ENCODE measurements at places on chromosomes 1 and 21.
A peak's percentile ranks its signal among the peaks of the same experiment; 100 is the strongest.

GRCh38 chr1:34167389-34167788 is 2.4 kb upstream of the CSMD2 start:
- DNase-seq: no peak

DNA sequence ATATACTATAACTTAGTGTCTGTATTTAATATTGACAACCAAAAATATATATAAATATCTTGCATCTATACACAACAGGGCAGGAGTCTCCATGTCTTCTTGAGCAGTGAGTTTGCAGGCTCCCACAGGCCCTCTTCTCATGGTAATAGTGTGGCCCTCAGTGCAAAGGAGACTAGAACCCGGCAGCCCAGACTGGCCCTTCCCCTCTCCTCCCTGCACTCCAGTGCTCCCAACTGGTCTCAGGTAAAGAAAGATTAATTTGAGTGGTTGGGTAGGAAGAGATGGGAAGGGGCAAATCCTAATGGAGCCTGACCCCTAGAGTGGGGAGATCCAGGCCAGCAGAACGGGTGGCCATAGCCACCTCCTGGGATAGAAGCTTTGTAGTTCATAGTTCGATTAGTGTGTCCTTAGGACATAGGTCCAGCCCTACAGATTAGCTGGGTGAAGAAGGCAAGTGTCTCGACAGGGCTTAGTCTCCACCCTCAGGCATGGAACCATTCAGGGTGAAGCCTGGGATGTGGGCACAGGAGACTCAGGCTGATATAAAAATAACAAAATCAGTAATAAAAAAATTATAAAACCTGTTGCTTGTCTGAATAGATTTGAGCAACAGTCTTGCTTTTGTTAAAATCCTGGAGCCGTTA is 32.3 kb downstream of the SLC2A1 start:
- no peak for DNase-seq

DNA sequence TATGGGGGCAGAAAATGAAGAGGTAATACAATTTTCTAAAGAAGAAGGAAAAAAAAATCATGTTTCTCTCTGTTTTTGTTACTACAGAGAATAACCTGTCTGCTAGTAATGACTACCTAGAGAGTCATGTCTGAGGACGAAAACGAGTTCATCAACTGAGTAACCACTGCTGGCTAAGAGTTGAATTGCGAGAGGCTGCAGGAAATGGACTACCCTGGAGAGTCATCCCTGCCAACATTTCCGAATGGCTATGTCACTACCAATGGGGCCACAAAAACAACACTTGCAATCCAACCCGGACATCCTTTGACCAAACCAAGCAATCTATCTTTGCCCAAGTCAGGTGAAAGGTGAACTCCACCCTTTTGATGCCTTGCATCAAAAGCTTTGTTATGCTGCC is 120.6 kb downstream of the FCRL5 start:
- no peak for DNase-seq

DNA sequence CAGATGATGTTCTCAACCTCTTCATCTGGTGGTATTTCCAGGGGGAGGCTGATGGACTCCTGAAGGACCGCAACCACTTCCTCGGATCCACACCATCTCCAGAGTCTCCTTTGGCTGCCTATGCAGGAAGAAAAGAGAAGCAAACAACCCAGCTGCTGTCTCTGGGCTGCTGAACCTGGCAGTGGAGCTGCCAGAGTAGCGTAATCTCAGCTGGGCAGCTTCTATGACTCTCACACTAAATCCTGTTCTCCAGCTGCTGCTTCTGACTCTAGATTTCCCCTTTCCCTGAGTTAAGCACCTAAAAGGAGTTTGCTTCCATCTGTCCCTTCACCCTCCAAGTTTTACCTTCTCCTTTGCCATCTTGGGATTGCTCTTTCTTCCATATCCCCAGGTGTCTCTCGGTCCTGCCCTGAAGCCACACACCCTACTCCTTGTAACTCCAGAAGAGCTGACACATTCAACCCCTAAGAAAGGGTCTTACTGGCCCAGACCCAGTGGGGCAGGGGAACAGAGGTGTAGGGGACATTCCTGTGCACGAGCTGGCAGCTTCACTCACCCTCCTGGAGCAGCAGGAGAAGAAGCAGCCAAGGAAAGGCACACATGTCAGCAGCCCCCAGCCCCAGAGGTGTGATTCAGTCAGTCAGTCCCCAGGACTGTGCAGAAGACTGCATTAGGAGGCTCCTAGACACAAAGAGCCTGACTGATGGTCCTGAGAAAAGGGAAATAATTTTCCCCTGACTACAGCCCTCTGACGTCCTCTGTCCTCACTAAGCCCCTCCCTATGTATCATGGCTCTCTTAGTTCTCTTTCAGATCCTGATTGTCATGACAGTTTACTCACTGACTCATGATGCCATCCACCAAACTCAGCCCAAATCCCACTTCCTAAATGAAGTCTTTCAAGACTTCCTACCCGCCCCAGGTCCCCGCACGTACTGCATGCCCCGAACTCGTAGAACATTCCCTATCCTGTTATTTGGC is at the start of gene SLAMF9:
TSS of gene SLAMF9 (minus strand) at position 702 of the 980 bp plus-strand sequence. CDS start at position 602, 100 bp downstream.
- DNase-seq: no peak

DNA sequence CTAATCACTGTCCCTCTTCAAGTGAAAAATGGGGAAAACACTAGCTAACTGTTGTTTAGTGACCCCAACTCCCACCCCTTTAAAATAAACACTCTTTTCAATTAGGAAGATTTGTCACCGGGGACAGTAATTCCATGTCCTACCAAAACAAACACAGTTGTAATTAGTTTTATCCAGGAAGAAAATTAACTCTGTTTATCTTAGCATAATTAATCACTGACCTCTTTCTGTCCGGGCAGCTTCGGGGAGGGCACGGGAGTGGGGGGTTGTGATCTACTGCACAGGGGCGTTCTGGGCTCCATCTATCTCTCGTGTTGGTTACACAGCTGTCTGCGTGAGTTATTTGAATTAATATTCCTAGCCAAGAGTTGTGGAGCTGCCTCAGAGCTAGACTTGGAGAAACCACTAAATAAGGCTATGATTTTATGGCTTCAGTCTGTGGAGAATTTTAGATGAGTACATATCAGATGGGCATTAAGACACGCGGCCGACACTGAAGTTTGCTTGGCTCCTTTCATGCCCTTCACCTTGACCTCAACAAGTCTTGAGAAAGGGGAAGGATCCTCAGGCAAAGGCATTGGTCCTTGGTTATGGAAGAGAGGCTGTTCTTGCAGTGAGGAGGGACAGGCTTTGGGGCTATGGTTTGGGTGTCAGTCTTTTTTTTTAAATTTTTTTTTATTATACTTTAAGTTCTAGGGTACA is 102.0 kb upstream of the TRABD2B start:
- no peak for DNase-seq

GRCh38 chr1:235952950-235953615 is 86.4 kb upstream of the LYST start:
- no peak for DNase-seq

GRCh38 chr1:168509875-168510791 is 33.7 kb downstream of the XCL2 start:
- DNase-seq: no peak

- DNase-seq: no peak
Measured at GRCh38 chr1:228289996-228290881, 82.4 kb downstream of the OBSCN start.

GRCh38 chr1:43952731-43953346 is 6.1 kb downstream of the IPO13 start:
- DNase-seq: no peak

DNA sequence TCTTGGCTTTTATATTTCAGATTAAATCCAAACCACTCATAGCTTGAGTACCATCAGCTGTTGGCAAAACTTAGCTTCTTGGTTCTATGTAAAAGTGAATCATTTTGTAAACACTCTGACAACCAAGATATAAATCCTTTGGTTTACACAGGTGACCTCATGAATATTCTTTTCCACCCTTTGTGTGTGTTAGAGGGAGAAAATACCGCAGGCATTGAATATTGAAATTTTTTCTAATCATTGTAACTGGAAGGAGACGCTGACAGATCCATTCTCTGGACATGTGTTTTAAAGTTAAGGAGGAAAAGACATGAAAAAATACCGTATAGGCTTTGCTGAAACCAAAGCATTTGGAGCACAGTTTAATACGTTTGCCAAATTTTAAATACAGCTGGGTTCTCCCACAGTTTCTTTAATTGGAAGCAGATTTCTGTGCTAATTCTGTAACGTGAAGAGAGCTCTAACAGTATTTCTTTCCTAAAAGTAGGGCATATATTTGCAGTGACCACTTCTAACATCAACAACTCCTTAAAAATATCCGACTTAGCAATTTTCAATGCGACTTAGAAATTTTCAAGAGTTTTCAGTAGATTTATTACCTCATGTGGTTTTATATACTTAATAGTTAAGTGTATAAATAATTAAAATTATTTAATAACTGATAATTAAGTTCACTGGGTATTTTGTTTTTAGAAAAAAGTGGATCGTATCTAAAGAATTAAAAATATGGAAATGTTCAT is 388.2 kb downstream of the USP25 start:
- peak; percentile 74 for DNase-seq

- DNase-seq: no peak
Measured at GRCh38 chr21:35297665-35298064, 248.6 kb upstream of the RUNX1 start.

DNA sequence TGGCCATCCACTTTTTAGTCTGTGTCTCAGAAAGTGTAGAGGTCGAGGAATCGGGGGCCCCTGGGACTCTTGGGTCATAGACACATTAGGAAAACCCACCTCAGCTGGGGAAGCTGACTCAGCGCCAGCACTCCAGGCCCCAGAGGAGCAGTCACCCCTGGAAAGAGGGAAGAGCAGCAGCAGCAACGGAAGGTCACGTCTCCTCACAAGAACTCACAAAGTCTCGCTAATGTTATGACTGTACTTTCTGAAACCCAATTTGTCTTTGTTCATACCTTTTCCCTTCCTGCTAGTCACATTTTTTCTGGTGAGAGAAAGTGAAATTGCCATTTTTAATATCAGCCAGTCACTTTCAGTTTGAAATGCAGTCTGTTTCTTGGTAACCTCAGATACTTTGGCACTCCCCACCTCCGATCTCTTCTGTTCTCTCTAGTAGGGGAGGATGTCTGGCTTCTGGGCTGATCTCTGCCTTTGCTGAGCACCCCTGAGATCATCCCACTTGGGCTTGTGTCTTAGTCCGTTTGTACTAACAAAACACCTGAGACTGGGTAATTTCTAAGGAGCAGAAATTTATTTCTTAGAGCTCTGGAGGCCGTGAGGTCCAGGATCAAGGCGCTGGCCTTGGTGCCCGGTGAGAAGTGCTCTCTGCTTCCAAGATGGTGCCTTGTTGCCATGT is 6.0 kb upstream of the NLRP3 start:
- DNase-seq: no peak

- no peak for DNase-seq
Measured at GRCh38 chr1:38589036-38589435, 270.5 kb downstream of the RRAGC start.

DNA sequence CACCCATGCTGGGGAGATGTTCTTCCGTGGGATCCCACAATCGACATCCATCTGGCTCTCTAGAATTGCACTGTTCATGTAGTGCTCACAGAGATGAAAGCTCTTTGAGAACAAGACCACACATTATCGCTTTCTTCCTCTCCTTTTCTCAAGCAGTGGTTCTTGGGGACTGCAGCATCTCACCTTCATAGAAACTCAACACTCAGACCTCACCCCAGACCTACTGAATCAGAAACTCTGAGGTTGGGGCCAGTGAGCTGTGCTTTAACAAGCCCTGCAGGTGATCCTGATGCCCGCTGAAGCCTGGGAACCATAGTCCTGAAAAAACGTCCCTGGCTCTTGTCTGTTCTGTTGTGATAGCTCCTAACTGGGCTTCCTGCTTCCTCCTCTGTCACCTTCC is 251.3 kb upstream of the FGGY start:
- no peak for DNase-seq

DNA sequence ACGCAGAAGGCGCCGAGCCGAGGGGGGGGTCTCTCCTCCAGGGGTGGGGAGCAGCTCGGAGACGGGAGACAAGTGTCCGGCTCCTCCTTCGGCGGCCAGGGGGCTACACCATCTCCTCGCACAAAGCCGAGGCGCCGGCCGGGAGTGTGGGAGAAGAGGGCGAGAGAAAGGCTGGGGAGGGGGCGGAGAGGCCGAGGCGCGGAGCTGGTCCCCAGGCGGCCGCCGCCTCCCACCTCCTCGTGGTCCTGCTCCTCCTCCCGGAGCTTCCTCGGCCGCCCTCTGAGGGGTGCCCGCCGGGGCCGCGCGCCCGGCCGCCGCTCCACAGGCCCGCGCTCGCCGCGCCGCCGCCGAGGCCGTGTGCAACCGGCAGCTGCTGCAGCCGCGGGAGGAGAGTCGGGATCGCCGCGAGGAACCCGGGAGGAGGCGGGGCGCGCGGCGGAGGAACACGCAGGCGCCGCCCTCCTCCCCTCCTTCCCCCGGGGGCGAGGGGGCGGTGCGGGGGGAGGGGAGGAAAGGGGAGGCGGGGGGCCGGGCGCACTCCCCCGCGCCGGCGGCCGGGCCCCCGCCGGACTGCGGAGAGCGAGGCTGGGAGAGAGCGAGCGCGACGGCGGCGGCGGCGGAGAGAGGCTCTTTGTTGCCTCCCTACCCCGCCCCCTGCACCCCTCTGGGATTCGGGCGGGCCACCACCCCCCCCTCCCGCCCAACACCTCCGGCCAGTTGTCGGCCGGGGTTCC is at the start of gene ENAH:
TSS of gene ENAH (minus strand) at position 395 of the 734 bp plus-strand sequence. CDS start 433 bp downstream, outside the sequence.
- no peak for DNase-seq

DNA sequence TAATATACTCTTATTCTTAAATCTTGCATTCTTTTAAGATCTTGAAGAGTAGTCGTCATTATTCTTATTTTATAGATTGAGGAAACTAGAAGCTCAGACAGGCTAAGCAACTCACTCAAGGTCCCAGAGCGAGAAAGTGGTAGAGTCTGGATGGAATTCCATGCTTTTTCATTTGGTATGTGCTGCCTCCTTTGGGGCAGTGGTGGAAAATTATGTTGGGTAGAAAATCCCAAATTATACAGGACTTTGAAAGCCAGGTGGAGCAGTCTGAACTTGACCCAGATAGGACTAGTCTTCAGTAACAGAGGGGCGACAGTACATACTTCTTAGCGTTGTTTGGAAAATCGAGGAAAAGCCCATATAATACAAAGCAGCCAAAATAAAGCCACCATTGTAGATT is 205.6 kb downstream of the ATG4C start:
- DNase-seq: no peak

DNA sequence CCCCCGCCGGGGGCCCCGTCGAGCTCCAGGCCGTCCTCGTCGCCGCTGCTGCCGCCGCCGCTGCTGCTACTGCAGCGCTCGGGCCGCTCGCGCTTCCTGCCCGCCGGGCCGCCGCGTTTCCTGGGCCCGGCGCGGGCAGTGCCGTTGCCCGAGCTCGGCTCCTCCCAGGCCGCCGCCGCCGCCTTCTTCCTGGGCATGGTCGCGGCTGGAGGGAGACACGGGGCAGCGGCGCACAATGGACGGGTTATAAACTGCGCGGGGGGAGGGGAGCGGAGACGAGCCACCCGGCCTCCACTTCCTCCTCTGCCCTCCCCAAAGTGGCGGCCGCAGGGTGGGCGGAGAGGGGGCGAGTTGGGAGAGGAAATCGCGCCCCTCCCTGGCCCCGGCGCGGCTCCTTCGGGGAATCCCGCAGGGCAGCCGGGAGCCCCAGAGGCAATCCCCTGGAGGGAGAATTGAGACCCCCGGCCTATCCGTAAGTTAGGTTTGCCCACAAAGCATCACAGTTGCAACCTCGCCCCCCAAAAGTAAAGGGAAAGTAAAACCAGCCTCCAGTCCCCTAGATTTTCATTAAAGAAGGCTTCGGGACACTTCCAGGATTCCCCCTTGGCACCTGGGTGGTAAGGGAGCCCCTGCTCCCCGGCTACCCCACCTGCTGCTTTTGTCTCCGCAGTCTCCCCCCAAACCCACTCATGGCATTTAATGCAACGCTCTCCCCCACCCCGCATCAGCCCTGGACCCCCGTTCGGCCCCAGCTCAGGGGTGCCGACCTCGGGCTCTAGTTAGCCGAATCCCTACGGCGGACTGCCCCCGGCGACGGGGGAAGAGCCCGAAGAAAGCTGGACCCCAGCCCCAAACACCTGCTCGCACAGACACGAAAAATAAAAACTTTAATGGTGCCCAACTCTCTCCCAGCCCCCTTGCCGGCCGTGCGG is 893 bp downstream of the RCC2 start:
- no peak for DNase-seq

All from pulmonary artery endothelial cell (primary cell).